Activated B cell treated with CpG ODN at 0.5 μM for 24 hours (primary cell): ENCODE measurements at places on chromosomes 4 and X.

DNA sequence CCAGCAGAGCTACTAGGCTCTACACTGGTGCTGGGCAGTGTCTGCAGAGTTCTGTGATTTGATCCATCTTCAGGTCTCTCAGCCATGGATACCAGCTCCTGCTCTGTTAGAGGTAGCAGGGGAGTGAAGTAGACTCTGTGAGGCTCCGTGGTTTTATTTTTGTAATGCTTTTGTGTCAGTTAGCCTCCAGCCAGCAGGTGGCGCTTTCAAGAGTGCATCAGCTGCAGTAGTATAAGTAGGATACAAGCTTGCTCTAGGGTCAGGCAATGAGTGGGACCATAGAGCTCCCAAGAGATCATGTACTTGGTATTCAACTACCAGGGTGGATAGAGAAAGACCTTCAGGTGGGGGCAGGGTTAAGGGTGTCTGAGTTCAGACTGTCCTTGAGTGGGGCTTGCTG is 362.5 kb upstream of the TRAM1L1 start:
- no peak for DNase-seq

GRCh38 chrX:151996347-151996746 is 21.9 kb upstream of the GABRE start:
- DNase-seq, result no peak

DNA sequence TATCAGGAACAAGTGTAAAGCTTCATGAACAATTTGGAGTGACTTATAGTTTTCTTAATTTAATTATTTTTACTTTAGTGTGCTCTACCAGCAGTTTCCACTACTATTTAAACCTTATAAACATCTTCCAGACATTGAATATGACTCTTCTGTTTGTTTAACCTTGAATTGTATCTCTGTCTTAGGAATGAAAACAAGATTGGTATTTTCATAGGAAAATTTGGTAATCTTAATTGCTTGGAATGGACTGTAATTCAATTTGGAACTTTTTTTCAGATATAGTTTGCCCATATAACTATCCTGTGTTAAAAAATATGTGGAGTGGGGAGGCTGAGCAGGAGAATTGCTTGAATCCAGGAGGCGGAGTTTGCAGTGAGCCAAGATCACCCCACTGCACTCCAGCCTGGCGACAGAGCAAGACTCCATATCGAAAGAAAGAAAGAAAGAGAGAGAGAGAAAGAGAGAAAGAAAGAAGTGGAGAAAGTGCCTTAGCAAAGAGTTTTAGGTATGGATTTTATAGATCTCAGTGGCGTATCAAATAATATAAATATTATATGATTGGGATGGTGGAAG is 242.4 kb downstream of the BMPR1B start:
- no peak for DNase-seq

DNA sequence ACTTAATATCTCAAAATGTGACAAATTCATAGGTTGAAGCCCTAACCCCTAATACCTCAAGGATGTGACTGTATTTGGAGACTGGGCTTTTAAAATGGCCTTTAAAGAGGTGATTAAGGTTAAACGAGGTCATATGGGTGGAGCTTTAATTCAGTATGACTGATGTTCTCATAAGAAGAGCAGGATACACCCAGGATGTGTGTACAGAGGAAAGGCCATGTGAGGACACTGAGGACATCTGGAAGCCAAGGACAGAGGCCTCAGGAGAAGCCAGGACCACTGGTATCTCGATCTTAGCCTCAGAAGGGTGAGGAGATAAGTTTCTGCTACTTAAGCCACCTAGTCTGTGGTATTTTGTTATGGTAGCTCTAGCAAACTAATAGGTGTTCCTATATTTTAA is 49.0 kb upstream of the SHISA3 start:
- DNase-seq, result no peak

DNA sequence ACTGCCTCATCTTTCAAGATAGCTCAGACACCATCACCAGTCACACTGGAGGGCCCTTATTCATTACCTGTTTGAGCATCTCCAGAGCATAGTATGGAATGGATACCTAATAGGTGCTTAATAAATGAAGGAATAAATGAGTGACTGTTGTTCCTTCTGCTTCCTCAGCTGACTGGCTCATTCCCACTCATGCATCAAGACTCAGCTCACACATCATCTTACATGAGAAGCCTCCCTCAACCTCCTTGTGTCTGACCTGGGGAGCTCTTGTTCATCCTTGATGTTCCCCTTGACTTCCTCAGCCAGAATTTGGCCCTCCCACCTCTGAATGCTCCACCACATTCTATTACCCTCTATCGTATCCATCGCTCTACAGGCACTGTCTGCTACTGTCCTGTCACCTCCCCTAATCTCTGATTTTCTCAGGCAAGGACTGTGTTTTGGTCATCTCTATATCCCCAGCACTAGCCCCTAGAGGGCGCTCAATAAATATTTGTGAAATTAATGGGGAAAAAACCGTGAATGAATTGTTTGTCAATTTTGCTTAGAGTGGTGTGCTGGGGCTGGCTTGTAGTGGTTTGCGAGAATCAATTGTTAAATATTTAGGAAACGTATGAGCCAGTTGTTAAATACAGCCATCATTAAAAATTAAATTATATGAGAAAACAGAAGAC is 88.3 kb downstream of the NHSL2 start:
- no peak for DNase-seq

- DNase-seq, result no peak
Observed at GRCh38 chrX:123173833-123174232, 10.2 kb upstream of the GRIA3 start.

DNA sequence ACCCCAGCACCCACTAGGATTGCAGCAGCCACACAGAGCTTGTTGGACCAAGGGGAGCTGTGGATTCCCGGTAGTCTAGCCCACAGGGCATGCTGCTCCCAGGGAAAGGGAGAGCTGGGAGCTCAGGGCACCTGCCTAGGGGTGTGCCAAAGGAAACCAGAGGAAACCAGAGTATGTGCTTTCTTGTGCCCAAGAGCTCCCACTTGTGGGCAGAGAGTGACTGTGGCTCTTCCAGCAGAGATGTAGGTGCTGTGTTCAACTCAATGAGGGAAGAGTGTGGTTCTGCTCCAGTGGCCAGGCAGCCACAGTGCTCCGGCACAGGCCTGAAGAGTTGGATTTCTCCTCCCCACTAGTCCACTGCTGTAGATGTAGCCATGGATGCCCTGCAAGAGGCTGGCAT is 1050.0 kb upstream of the INTU start:
- DNase-seq, result no peak

DNA sequence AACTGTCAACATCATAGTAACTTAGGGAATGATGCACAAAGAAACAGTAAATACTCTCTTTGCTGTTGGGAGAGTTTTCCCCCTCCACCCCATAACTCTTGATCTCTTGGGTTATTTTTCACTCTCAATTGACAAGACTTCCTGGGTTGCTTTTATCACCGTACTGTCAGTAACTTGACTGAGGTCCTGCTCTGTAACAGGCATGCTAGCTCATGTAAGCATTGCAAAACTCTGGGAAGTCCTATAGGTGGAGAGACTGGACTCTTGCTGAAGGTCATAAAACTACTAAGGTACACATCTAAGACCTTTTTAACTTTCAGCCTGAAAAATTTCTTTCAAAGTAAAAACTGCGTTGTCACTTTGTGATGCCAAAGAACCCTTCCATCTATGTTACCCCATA is 10.9 kb downstream of the SHROOM3 start:
- no peak for DNase-seq

- no peak for DNase-seq
Observed at GRCh38 chrX:129755779-129756650, 17.2 kb downstream of the XPNPEP2 start.

DNA sequence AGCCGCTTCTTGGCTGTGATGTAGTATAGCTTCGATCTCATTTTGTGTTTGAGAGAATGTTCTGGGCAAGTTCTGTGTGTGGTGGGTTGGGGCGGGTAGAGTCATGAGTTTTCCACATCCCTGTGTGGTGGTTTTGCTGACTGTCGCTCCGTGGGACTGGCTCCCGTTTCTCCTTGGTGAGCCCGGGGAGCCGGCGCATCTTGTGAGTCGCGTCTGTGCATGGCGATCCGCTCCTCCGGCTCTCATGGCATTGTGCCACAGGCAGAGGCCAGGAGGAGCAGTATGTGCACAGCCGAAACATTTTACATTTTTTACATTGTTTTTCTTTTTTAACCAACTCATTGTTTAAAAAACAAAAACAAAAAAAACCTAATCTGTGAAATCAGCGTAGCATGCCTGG is 27.7 kb upstream of the TBC1D14 start:
- DNase-seq, result no peak

GRCh38 chr4:137754652-137755471 is 222.6 kb upstream of the PCDH18 start:
- DNase-seq, result no peak

GRCh38 chr4:124032035-124032434 is 635.4 kb downstream of the SPRY1 start:
- no peak for DNase-seq

- no peak for DNase-seq
Observed at GRCh38 chr4:173998471-173999144, 284.9 kb downstream of the FBXO8 start.

DNA sequence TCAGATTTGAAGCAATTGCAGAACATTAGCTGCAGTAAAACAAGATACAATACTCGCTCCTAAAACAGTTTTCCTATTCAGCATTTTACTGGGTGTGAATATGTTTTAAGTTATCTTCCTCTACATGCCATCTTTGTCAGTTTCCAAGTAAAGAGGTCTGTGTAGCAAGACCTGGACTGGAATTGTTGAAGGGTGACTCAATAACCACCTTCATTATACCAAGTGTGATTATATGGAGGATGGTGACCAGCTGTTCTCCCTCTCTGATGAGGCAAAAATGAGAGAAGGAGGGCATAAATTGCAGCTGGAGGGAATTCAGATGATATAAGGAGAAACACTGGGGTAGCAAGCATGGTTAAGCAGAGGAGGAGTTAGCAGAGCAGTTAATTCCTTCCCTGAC is 922.1 kb upstream of the SLIT2 start:
- no peak for DNase-seq

- DNase-seq, result peak; percentile 12
Observed at GRCh38 chr4:1384675-1385372, 21.4 kb downstream of the NKX1-1 start.

- DNase-seq, result no peak
Observed at GRCh38 chr4:75141162-75141561, 208.2 kb downstream of the PARM1 start.

GRCh38 chrX:103415528-103415927 is 39.2 kb downstream of the BEX3 start:
- DNase-seq, result no peak

GRCh38 chr4:79223993-79224776 is 101.7 kb downstream of the NAA11 start:
- no peak for DNase-seq

GRCh38 chr4:25060963-25061340 is 30.2 kb upstream of the LGI2 start:
- no peak for DNase-seq

DNA sequence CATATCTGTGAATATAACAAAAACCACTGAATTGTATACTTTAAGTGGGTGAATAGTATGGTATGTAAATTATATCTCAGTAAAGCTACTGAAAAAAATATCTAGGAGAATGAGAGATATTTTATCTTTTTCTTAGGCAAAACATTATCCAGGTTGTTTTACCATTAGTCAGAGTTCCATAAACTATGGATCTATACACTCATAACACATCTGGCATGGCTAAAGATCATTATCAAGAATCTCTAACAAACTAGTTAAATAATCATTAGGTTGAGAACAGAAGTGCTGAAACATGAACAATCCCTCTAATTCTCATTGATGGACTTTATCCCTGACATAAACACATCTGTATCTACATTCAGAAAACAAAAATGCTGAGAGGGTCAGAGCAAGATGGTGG is 15.6 kb downstream of the MED14 start:
- DNase-seq, result no peak

GRCh38 chr4:1574601-1575417 is 109.3 kb downstream of the FAM53A start:
- no peak for DNase-seq

DNA sequence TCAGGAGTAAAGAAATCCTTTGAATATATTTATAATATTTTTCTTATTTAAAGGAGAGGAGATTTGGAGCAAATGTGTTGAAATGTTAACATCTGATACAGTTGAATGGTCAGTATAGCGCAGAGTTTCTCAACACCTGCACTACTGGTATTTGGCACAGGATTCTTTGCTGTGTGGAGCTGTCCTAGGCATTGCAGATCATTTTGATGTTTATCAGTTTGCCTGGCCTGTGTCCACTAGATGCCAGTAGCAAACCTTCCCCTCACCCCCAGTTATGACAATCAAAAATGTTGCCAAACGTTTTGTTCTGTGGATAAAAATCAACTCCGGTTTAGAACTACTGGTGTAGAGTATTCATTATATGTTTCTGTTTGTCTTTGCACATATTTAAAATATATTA is 765.3 kb upstream of the SLIT2 start:
- no peak for DNase-seq

DNA sequence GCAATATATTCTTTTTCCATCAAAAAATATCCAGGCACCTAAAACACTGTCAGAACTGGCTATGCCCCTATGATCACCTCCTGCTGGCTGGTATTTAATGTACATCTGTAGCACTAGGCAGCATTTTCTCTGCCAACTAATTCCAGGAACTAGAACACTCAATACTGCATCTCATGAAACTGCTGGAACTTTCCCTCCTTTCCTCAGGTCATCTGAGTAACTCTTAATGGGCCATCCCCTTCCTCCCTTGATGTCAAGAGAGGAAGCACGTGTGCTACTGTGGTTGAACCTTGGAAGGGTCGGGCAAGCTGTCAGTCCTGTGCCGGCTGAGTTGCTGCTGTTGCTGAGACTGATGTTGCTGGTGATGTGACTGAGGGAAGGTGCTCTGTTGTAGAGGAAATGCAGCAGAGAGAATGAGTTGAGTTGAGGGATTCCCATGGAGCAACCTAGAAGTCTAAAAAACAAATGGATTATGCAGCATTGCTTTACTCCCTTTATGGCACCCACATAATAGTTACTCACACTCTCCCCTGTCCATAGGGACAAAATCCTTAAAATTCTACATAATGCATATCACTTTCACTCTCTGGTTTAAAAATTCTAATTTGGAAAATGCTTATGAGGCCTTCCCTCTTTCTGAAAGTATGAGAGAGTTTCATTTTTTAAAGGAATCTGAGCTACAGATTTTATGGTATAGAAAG is 39.5 kb downstream of the TMEM165 start:
- DNase-seq, result no peak
